Stimulated activated CD4-positive, alpha-beta T cell treated with anti-CD3 and anti-CD28 coated beads, Interleukin-4, amount 100 ng/mL, for 24 hours (primary cell): ENCODE measurements at places on chromosomes 2 and 18.

DNA sequence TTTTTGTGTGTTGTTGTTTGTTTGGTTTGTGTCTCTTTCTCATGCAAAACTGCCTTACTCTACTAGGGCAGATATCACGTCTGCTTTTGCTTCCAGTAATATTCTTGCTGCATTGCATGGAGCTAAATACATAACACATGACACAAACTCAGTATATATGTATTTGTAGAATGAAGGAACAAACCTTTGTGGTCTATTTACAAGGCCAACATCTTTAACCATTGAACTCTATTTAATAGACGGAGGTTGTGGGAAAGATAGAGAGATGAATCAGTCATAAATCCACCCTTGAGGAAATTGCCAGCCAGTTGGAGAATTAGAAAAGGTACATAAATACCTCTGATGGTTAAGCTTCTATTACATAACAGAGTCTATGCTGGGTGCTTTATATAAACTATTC lies 26.0 kb upstream of the IL1RL1 start:
- no peak for DNase-seq

GRCh38 chr2:134858245-134858644 lies 19.8 kb downstream of the ACMSD start:
- DNase-seq, result no peak

DNA sequence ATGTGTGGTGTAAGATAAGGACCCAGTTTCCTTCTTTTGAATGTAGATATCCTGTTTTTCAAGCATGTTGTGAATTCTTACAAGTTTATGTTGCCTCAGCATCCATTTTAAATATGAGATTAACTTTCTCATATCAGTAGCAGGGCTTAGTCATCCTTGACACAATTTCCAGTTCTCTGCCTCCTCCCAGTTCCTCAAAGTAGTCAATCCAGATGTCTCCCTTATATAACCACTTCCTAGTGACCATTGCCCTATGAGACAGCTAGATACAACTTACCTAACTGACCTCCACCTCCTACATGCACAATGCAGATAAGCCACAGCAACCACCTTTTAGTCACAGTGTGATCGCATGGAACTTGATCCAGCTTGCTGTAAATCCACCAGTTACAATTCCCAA lies 269.2 kb upstream of the ZNF521 start:
- no peak for DNase-seq

DNA sequence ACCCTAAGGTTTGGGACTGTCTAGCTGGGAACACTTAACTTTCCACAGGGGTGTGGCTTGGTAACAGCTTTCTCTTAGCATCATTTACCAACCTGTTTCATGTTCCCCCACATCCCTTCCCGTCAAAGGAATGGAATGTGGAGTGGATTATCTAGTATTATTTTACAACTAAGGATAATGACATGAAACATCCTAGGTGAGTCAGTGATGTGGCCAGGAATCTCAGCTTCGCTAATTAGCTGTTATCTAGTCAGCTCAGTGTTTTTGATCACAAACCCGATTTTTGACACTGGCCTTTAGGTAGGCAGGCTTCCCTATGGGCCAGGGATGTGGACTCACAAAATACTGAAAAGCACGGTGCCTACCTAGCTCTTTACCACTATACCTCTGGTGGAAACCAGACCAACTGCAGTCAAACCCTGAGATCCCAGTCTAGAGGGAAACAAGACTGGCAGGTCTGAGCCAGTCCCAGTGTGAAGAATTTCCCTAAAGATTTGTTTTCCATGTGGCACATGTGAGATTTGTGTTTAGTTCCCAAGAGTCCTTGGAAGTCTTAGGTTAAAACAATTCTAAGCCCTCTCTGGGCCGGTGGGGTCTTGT lies 2.8 kb upstream of the NRP2 start:
- DNase-seq, result no peak

DNA sequence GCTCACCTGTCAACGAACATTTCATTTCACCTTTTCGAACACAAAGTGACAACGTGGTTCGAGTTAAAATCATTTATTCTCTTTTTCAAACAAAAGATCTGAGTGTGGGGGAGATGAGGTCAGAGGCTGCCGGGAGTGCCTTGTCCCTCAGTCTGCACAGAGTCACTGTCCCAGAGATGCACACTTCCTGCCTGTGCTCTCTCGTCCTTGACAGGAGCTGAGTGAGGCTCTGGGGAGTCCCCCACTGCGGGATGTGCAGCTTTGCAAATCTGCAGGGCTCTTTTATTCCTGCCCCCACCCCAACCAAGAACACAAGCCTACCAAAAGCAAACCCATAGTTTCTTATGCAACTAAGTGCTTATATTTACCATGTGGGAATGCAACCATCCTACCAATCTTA lies 497.8 kb downstream of the EIPR1 start:
- DNase-seq, result no peak

GRCh38 chr2:237863102-237863511 lies 3.7 kb downstream of the RAMP1 start:
- DNase-seq, result no peak

- no peak for DNase-seq
Observed at GRCh38 chr18:13834496-13835015, 10.6 kb downstream of the MC5R start.

- no peak for DNase-seq
Observed at GRCh38 chr2:208101716-208102631, 22.4 kb downstream of the CRYGD start.

GRCh38 chr2:232260075-232260474 lies 118.5 kb upstream of the ALPP start:
- no peak for DNase-seq
